ENCODE measurements at places on chromosomes 7 and 10. TPM values are rescaled to one million over a fixed set of nuclear protein-coding genes. Genes with fewer than 3 reads are reported as not detected.

The KIF11 gene
- total RNA-seq, result 33.5 TPM

The PRKAR2B gene
- 2.8 TPM for total RNA-seq

The BTBD16 gene
- total RNA-seq, result 0.57 TPM

The MSRB2 gene
- total RNA-seq, result 18.5 TPM

The PTPN20 gene
- 3.9 TPM for total RNA-seq

The CAMK2B gene
- total RNA-seq, result 0.12 TPM

The LRRTM3 gene
- not detected for total RNA-seq

The VSTM4 gene
- 0.39 TPM for total RNA-seq

The FEZF1 gene
- total RNA-seq, result not detected

The CYTH3 gene
- total RNA-seq, result 29.2 TPM

The MKI67 gene
- 59.2 TPM for total RNA-seq

The SOSTDC1 gene
- total RNA-seq, result not detected

The GIMAP6 gene
- not detected for total RNA-seq

The TBL2 gene
- 51.3 TPM for total RNA-seq

The ZNF853 gene
- 2.0 TPM for total RNA-seq

The ATG9B gene
- total RNA-seq, result 0.39 TPM

The GPR146 gene
- 1.7 TPM for total RNA-seq

The CC2D2B gene
- total RNA-seq, result not detected

The NAMPT gene
- 119 TPM for total RNA-seq

The ZSCAN25 gene
- 10.2 TPM for total RNA-seq

The GDF2 gene
- total RNA-seq, result not detected

The LRRC61 gene
- total RNA-seq, result not detected

The RAB18 gene
- total RNA-seq, result 91.9 TPM

The SUN3 gene
- total RNA-seq, result not detected

The SEMA4G gene
- 9.0 TPM for total RNA-seq

The MYL7 gene
- not detected for total RNA-seq

The EEPD1 gene
- total RNA-seq, result 56.9 TPM

The POR gene
- 177 TPM for total RNA-seq

The AKR1B15 gene
- total RNA-seq, result 21.6 TPM

The CPA5 gene
- total RNA-seq, result not detected

The IFIT3 gene
- 5.5 TPM for total RNA-seq

The SPAM1 gene
- not detected for total RNA-seq

The CALU gene
- 154 TPM for total RNA-seq

The SPDYE2B gene
- not detected for total RNA-seq

The CYP2C19 gene
- total RNA-seq, result 0.12 TPM

The MYL10 gene
- total RNA-seq, result not detected

The SHH gene
- total RNA-seq, result 0.39 TPM

The PTPRN2 gene
- 0.76 TPM for total RNA-seq

The SPDYE3 gene
- not detected for total RNA-seq

The MTURN gene
- total RNA-seq, result 6.6 TPM

The POLR2J2 gene
- total RNA-seq, result 0.89 TPM
